Stimulated activated CD8-positive, alpha-beta memory T cell treated with anti-CD3 and anti-CD28 coated beads, Interleukin-4, amount 100 ng/mL, for 1 hour (primary cell): ENCODE measurements at places on chromosomes 3 and 15.

- no peak for DNase-seq
Observed at GRCh38 chr3:50520849-50521248, 17.4 kb upstream of the CACNA2D2 start.

GRCh38 chr3:115898656-115899410, 275.5 kb downstream of the GAP43 start:
- no peak for DNase-seq

DNA sequence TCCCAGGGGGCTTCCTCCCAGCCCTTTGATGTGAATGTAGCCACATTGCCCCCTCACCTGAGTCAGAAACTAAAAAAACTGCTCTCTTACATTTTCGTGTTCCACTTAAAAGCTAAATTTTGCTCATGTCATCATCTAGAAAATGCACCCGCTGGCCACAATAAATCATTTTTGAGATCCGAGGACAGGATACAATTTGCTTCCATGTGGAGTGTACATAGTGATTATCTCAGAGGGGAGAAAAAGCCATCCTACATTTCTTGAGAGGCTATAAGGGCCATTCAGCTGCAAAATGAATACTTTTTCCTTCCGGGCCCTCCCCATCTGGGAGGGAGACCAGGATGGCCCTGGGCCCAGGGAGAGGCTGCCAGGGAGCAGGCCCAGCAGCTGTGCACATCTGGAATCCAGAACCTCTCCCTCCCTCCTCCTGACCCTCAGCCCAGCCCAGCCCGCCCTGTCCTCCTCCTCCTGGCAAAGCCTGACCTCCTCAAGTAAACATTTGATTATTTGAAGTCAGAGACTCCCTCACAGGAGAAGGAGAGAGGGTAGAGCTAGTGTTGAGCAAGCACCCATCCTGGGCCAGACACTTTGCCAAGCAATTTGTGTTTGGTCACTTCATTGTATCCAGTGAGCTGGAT, 59.1 kb downstream of the CORO2B start:
- no peak for DNase-seq

DNA sequence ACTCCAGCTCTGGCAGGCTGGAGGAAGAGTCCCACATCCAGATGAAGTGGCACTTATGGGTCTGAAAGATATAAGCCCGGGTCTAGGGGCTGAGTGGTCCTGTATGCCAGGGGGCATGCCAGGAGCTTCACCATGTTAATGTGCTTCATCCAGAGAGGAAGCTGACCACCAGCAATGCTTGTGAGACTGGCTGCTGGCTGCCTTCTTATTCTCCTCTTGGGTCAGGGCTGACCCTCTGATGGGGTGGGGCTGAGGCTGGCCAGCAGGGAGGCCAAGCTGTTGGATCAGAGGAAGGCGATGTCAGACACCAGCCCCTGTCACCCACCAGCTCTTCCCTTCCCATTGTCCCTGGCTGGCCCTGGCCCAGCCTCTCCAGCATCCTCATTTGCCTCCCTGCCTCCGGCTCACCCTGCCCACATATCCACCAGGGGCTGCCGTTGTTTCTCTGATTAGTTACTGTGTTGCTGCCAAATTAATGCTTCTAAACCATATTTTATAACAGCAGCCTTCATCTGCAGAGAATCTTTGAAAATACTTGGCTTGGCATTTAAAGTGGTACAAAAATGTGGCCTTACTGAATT, 20.4 kb upstream of the PSTPIP1 start:
- no peak for DNase-seq

- DNase-seq: no peak
Observed at GRCh38 chr3:160837394-160837980, 81.5 kb downstream of the PPM1L start.

DNA sequence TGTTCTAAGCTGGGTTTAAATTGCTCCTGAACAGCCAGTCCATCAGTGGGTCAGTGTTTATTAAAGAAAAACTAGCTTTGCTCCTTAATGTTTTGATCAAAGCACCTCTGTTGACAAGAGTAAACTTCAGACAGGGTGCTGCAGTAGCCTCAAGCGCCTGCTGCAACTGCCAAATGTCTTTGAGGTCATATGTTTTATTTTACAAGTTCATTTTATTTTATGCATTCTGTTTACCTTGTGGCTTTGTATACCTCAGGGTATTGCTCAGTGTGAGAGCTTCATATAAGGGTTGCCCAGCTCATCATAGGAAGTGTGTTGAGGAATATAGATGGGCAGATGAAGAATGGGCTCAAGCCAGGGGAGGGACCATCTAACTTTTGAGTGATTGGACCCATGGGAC, 8.5 kb downstream of the MYZAP start:
- DNase-seq: no peak

DNA sequence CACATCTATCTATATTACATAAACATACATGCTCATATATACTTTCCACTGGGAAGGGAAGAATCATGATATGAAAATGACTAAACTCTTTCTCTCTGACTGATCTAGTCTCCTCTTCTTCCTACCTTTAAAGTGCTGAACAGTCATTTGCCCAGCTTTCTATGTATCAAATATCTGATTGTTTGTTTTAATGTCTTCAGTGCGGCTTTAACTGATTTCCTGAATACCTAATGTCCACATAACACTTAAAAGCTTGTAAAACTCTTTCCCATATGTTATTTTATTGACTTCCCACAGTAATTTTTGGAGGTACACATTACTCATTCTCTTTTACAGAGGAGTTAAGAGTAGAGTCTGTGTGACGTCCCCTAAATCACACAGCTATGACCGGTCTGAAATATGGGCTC, 28.2 kb downstream of the CPOX start:
- DNase-seq: no peak

- no peak for DNase-seq
Observed at GRCh38 chr3:185779461-185779860, 45.4 kb downstream of the IGF2BP2 start.

- no peak for DNase-seq
Observed at GRCh38 chr3:76561494-76562236, 478.2 kb upstream of the ROBO2 start.
